Erythroblast (primary cell): ENCODE measurements at places on chromosomes 3 and 15.
A peak's percentile ranks its signal among the peaks of the same experiment; 100 is the strongest.

- DNase-seq = no peak
Observed at GRCh38 chr3:21477541-21478288, 273.3 kb downstream of the ZNF385D start.

DNA sequence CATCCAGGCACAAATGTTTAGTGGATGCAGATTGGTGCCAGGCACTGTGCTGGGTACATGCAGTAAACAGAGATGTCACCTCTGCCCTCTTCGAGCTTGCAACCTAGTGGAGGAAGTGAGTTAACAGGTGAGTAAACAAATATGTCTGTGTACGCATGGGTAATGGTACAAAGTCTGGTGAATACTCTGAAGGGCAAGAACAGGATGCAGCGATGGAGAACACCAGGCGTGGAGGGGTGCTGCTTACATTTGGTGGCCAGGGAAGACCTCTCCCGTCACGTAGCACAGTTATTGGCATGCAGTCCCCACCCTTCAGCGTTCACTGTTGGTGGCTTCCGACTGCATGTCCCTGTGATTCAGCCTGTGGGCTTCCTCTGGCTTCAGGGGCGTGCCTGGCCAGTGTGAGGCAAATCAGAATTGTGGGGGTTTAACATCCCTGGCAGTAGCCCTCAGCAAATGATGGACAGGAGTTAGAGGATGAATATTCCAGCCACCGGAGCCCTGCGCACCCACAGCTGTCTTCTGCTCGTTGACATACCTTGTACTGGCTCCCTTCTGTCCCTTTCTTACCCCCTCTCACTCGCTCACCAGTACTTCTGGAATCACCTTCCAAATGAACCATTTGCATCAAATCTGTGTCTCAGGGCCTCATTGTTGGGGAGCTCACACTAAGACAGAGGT lies 9.1 kb upstream of the HDAC11 start:
- no peak for DNase-seq

- DNase-seq = peak; percentile 73
Observed at GRCh38 chr3:184540777-184541681, 20.6 kb upstream of the EPHB3 start.

- no peak for DNase-seq
Observed at GRCh38 chr3:123651449-123652341, 66.8 kb upstream of the HACD2 start.

- no peak for DNase-seq
Observed at GRCh38 chr3:159187706-159188105, 385.9 kb downstream of the MFSD1 start.

GRCh38 chr15:78077053-78077870 lies at the start of gene TBC1D2B:
Gene TBC1D2B (minus strand): TSS chr15:78077711. CDS start chr15:78077652, 59 bp downstream.
- peak; percentile 73 for DNase-seq

DNA sequence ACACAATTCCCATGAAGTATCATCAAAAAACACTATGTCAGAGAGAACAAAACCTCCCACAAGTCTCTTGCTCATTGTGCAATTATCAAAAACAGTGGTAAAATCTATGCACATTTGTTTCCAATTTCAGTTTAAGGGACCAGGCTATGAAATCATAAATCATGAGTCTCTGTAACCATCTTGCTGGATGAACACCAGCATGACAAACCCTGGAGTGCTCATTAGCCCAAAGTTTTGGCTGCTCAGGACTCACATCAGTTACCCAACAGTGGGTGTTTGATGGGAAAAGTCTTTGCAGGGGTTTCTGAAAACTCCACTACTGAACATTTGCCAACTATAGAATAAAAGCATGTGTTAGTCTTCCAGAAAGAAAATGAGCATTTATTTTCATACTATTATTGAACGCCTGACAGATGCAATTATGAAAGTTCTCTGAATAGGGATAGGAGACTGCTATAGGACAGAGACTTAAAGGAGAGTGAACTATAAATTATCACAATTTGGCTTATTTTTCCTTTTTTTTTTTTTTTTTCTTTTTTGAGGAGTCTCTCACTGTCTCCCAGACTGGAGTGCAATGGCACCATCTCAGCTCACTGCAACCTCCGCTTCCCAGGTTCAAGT lies 240.8 kb upstream of the KCNMB2 start:
- DNase-seq = no peak

GRCh38 chr3:65146179-65146578 lies 458.4 kb upstream of the ADAMTS9 start:
- DNase-seq = no peak
